ENCODE measurements at places on chromosomes 4 and X.

- DNase-seq: no peak
Measured at GRCh38 chrX:68098431-68098830, 334.9 kb downstream of the OPHN1 start.

DNA sequence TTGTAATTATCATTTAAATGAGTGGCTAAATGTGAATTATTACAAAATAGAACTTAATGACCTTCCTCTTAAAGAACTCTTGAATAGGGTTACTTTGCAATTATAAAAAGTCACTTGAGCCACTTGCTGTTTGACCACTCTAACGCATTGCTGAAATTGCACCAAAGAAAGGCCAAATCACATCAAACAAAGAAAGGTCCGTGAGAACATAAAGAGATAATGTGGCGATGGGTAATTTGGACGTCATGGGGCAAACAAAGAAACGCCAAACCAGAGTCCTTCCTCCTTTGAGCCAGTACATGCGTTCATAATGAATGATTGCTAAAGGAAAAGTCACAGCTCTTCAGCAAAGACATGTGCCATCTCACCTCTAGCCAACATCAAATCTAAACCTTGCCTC, 229.8 kb upstream of the STS start:
- DNase-seq: no peak

DNA sequence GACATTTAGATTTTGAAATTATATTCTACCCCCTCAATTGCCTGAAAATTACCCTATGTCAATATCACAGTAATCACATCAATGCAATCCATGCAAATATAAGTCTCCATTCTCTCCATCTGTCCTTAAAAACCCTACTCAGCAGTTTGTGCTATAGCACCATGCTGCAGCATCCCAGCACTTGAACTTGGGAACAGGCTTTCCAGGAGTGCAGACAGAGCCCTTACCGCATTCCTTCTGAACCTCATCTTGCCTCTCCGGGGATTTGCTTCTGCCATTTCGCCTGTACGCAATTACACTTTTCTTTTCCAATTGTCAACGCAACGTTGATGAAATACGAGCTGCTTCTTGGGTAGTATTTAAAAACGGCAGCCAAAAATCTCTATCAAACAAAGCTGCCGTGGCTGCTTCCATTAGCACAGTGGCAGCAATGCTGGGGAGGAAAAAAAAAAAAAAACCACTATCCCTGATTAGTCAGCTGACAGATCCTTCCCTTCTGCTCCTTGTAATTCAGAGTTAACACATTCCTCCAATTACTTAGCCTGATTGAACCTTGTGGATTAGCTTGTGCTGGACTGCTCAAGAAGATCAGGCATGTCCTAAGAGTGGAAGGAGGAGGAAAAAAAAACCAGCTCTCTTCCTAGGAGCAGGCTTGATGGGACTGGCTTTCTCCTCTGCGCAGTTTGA, 65.6 kb downstream of the MCF2 start:
- DNase-seq: no peak

DNA sequence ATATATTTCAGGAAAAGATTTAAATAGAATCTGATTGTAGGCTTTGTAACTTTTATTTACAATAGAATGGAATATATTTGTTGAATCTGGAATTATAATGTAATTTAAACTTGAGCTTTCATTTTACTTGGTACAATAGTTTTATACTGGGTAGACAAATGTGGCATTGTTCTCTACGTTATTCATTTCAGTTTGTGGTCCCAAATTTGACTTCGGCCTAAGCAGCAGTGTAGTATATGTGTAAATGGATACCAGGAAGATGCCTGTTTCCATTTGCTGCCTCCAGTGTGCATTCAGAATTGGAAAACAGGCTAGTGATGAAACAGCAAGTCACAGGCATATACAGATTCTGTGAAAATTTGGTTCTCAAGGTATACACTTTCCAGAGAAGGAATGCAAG, 77.8 kb downstream of the CLDN22 start:
- DNase-seq: no peak

DNA sequence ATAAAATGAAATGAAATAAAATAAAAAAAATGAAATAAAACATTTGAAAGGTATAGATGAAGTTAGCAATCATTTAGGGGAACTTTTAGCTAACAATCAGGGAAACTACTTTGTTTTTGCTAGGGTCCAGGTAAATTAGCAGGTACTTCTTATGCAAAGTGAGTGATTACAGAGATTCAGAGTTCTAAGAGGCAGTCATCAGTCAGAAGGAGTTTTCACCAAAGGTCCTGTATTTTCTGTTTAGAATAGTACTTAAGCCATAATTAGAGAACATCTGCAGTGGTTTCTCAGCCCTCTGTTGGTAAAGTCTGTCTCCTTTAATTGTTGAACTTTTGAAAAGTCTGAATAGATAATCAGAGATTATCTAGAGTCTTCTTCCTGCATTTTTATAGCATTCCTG, 50.6 kb downstream of the STIM2 start:
- no peak for DNase-seq
